Activated CD4-positive, CD25-positive, alpha-beta regulatory T cell (primary cell): ENCODE measurements at places on chromosomes 5 and 9.

- DNase-seq, result no peak
Observed at GRCh38 chr5:38466424-38467189, 89.8 kb downstream of the LIFR start.

GRCh38 chr9:91301161-91301560 lies 60.6 kb downstream of the AUH start:
- no peak for DNase-seq

GRCh38 chr9:22590336-22591033 lies 143.9 kb downstream of the DMRTA1 start:
- no peak for DNase-seq

- DNase-seq, result no peak
Observed at GRCh38 chr5:98514215-98514614, 259.2 kb upstream of the RGMB start.

DNA sequence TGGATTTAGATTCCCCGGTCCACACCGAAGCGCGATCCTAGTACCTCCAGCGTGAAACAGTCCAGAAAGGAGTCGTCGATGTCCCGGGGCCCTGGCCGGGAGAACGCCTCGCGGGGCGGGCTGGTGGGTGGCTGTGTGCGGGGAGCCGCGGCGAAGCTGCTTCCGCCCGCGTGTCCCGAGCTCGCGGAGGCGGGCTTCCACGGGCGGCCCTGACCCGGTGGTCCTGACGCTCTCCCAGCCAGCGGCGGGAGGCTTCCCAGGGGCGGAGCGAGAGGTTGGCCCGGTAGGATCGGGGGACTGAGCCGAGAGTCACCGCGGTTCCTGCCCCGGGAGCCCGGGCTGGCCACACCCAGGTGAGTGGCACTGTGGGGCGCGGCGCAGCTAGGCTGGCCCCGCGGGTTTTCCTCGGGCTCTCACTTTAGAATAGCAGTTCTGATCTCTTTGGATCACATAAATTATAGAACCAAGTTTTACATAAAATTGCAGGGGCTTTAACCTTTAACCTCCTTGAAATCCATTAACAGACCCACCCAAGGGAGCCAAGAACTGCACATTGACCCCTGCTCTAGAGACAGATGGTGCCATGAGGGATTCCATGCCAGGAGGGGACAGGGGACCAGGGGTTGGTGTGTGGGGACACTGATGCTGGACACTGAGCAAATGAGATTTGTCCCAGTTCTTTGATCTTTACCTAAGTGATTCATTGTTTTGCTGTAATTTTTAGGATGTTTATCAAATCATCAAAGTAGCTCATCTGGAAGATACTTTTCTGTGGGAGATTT lies 29.2 kb upstream of the IL31RA start:
- peak; percentile 1 for DNase-seq

DNA sequence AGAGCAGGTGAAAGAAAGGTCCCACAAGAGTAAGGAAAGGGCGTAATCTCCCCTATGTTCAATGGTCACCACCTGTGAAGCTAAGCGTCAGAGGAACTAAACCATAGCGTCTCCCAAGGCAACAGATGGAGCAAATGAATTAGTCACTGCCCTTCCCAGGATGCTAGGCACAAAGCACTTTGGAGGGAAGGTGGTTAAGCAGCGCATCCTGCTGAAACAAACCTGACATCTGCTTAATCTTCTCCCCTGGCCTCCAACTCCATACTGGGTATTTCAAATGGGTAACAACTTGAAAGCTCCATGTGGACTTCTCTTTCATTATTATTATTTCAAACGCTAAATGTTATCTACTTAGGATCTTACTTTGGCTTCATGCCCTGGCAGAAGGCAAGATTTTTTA lies 227.3 kb downstream of the MLLT3 start:
- DNase-seq, result no peak

GRCh38 chr5:170393958-170394357 lies 4.8 kb upstream of the KCNMB1 start:
- no peak for DNase-seq

- no peak for DNase-seq
Observed at GRCh38 chr5:67383451-67383850, 186.9 kb upstream of the CD180 start.

DNA sequence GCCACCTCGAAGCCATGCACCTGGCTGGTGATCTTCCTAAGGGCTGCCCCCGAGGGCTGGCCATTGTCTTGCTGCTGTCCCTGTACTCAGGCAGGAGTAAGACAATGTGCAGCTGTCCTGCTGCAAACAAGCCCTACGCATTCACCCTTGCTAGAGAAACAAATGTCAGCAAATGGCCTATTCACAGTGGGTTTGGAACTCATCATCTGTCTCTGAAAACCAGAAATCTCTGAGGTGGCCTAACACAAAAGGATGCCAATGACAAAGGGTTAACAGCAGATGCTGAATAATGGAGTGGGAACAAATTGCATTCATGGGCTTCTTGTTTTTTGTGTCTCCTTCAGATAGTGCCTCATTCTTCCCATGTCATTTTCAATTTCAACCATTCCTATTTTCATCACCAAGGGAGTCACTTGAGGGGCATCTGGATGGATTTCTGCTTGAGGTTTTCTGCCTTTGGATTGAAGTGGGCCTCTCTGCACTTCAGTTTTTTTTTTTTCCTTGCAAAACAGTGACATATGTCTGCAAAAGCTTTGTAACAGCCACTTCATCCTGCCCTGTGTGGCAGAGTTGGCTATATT lies 261.6 kb upstream of the VLDLR start:
- no peak for DNase-seq

- no peak for DNase-seq
Observed at GRCh38 chr5:118777189-118777736, 211.1 kb downstream of the DTWD2 start.

DNA sequence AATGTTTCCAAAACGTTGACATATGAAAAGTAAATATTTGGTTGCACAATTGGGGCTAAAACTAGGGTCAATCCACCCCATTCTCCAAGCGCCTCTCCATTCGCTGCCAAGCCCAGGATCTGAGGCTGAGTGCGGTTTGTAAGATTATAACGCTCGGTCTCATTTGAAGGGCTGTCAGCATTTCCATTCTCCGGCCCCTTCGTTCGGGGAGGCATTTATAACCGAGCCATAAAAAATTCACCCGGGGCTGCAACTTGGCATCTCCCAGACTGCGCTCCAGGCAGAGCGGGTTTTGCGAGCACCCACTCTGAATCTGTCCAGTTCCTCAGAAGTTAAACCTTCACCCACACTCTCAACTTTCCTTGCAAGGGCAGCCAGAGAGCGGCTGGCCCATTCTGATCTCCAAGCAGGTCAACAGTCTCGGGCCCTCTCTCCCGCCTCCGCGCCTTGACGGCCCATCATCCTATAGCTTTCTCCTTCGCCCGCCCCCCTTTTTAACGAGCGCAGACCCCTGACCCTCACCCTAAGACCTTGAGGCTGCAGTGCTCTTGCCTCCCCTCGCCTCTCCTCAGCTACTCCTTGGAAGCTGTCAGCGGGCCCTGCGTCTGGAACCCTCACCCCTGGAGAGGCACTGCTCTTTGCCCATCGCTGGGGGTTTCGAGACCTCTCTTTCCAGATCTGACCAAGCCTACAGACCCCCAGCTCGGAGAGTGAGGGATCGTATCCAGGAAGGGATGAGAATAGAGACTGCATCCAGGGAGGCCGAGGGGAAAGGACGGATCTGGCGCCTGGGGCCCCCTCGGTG lies 1.1 kb downstream of the SLIT3 start:
- no peak for DNase-seq

GRCh38 chr5:153777681-153778581 lies 260.8 kb downstream of the FAM114A2 start:
- no peak for DNase-seq

DNA sequence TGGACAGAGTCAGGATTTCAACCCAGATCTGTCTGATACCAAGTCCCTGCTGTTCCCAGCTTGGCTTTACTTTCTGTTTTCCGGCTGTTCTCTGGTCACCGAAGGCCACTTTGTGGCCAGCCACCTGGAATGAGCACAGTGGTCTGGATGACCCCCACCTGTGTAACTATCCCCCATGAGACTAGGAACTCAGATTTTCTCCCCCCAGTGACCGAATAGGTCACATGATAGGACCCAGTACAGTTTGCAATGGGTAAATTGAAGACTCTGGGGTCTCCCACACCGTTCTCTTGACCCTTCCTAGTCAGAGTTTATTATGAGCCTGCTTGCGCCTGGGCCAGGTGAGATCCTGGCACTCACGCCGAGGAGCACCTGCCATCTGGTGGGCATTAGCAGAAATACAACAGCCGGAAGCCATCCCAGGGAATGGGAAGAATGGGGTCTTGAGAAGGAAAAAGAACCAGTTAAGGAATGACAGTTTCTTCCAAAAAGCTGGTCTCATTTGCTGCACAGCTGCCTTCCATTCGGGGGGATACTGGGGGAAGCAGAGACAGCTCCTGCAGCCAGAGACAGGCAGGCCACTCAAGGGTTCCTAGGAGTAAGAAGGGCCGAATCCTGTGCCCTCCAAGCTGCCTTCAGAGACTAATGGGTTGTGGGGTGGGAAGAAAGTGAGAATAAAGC lies 7.1 kb downstream of the PHYHD1 start:
- DNase-seq, result peak; percentile 18

DNA sequence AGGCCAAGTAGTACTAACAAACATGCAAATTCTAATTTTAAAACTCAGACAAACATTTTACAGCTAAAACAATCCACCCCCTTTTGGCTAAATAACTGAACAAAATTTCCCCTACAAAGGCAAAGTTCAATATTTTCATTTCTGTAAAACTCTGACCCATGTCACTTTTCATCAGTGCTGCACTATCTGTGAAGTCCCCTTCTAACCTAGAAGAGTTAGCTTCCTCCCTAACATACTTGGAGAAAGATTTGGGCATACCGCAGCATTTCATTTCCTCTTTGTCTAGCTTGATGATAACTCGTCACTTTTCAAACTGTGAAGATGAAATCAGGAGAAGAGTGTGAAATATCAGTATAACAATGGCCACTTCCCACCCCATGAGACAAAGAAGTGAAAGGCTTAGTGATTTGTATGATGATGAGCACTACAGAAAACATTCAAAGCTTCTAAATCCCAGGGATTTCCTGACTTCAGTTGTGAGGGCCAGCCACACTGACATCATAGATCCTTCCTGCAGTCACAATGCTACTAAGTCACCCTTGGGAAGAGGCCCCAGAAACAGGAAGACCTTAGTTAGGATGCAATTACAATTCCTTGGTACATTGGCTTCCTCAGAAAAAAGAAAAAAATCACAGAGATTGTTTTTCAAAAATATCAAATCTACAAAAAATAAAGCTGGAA lies at the start of gene FAM81B:
Gene FAM81B (plus strand): TSS at position 555 of the 681 bp plus-strand sequence. CDS start 24 bp downstream, at position 579.
- DNase-seq, result no peak

DNA sequence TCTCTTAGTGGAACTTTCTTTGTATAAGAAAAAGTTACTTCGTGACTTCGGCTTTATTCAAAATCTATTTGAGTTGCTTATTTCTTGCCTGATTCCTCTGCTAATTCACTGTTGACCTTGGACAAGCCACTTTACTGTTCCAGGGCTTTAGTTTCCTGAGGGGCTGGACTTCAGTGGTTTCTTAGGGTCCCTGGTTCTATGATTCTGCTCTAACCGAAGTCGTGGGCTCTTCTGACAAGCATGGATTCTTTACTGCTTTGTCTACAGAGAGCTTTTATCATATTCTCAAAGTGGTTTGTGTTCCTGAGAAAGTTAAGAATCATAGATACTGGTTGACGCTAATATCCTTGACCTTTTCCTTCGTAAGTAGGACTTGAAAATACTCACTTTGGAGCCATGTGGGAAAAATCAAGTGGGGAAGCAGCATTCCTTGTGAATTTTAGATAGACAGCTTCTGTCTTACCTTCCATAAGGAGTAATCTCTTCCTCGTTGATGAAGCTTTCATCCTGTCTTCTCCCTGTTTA lies 21.1 kb downstream of the EXOSC2 start:
- no peak for DNase-seq

DNA sequence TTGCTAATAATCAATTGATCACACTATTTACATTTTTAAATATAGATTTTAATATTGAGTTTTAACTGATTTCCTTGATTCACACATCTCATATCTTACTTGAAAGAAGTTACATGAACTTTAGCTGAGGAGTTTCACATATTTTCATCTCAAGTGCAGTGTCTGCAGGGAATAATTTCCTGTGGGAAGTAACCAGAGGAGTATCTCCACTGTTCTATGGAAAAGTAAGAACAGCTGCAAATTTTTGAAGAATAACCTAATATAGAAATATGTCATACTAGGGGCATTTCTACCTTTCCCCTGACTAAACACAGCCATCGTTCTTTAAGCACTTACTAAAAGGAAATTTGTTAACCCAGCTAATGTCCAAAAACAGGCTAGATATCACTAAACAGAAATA lies 546.4 kb downstream of the EFNA5 start:
- no peak for DNase-seq

GRCh38 chr5:72509401-72509800 lies 2.2 kb upstream of the ZNF366 start:
- no peak for DNase-seq

GRCh38 chr9:86099701-86100364 lies 475 bp upstream of the GOLM1 start:
- no peak for DNase-seq

GRCh38 chr9:120774719-120775118 lies 18.5 kb downstream of the FBXW2 start:
- DNase-seq, result no peak

- DNase-seq, result no peak
Observed at GRCh38 chr5:142551338-142552067, 134.4 kb downstream of the FGF1 start.

DNA sequence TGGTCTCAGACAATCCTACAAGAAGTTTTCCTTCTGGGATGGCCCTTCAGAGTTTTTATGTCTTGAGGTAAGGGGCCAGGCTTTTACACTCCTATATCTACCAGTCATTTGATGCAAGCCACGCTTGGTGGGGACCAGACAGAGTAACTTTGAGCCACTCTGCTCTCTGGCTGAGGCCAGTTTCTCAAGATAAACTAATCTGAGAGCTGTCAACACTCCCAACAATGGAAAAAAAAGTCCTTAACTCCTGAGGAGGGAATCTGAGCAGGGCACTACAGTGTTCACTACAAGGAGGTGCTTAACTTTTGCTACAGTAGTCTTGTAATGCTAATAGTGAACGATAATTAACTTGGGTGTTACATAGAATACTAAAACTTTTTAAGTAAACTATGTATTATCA lies 62.7 kb downstream of the MRPS30 start:
- no peak for DNase-seq

GRCh38 chr9:114207034-114207810 lies 51.9 kb downstream of the COL27A1 start:
- DNase-seq, result no peak

- DNase-seq, result no peak
Observed at GRCh38 chr9:116432051-116432450, 255.1 kb upstream of the TRIM32 start.

- DNase-seq, result no peak
Observed at GRCh38 chr9:13596383-13596970, 317.0 kb upstream of the MPDZ start.

DNA sequence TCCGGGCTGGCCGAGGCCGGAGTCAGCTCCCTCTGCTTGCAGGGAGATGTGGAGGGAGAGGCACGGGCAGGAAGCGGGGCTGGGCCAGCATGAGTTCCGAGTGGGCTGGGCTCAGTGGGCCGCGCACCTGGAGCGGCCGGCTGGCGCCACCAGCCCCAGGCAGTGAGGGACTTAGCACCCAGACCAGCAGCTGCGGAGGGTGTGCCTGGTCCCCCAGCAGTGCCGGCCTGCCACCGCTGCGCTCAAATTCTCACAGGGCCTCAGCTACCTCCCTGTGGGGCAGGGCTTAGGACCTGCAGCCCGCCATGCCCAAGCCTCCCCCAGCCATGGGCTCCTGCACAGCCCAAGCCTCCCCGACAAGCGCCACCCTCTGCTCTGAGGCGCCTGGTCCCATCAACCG lies 700.3 kb downstream of the DNAH5 start:
- DNase-seq, result no peak

GRCh38 chr5:172064766-172065165 lies 58.3 kb upstream of the FBXW11 start:
- no peak for DNase-seq
